ENCODE measurements at places on chromosomes 3 and 15. TPM values are rescaled to one million over a fixed set of nuclear protein-coding genes. Genes with fewer than 3 reads are reported as not detected.

The CHL1 gene
- total RNA-seq, result not detected

The LINGO1 gene
- total RNA-seq, result not detected

The ALDH1L1 gene
- not detected for total RNA-seq

The CATSPER2 gene
- total RNA-seq, result 8.9 TPM

The GOLGA8J gene
- not detected for total RNA-seq

The MON1A gene
- total RNA-seq, result 16.3 TPM

The MDFIC2 gene
- not detected for total RNA-seq

The GABRG3 gene
- total RNA-seq, result not detected

The SPINK8 gene
- not detected for total RNA-seq

The CCDC39 gene
- total RNA-seq, result not detected

The LNP1 gene
- 2.6 TPM for total RNA-seq

The WDR72 gene
- not detected for total RNA-seq

The SLC22A13 gene
- total RNA-seq, result 0.47 TPM

The TP63 gene
- 1.1 TPM for total RNA-seq

The UROC1 gene
- total RNA-seq, result not detected

The FAM219B gene
- total RNA-seq, result 82.0 TPM

The TMEM207 gene
- total RNA-seq, result not detected

The STAC gene
- not detected for total RNA-seq

The CDHR4 gene
- total RNA-seq, result not detected

The FAM107A gene
- total RNA-seq, result not detected
